ENCODE measurements at places on chromosomes 5 and 9.

- no peak for DNase-seq
These were observed 151.0 kb downstream of the GADD45G start for GRCh38 chr9:89755821-89756220.

- no peak for DNase-seq
These were observed 39.7 kb upstream of the SARDH start for GRCh38 chr9:133777871-133778270.

DNA sequence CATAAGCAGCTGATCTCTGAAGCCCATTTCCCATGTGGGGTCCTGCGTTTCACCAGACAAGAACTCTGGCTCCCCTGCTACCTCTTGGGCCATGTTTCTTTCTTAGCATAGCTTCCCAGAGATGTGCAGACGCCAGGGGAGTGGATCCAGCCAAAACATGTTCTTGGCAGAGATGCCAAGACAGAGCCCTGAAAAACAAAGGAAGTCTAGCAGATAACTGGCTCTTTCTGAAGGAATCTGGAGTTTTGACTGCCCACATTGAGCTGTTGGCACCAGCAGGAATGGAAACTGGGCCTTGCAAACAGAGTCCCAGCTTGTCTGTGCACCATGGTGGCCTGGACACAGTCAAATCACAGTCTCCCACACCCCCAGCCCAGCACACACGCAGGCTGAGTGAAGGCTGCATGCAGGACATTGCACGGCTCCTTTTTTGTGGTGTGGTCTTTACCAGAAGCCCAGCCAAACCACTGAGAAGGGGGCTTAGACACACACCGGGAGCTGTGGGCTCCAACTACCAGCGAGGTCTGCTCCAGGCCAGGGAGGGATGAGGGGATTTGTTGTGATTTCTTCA, 114.7 kb downstream of the SNX18 start:
- DNase-seq, result no peak

- no peak for DNase-seq
These were observed 303.3 kb downstream of the FBXL7 start for GRCh38 chr5:15803280-15803679.

DNA sequence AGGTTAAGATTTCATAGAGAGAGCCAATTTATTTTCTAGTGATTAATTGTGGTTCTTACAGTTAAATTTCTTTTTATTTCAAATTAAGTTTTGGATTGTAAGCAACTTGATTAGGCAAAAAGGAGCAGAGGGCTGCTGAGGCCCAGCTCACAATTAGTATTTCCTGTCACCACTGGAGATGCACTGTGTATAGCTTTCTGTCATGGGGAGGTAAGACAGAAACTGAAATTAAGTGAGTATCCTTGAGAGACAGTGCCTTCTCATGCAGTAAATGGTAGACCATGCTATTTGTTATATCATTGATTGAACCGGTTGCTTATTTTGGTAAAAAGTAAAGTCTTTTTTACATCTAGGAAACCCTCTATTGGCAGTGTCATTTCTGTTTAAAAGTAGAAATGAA, 190.7 kb downstream of the CCDC171 start:
- no peak for DNase-seq

DNA sequence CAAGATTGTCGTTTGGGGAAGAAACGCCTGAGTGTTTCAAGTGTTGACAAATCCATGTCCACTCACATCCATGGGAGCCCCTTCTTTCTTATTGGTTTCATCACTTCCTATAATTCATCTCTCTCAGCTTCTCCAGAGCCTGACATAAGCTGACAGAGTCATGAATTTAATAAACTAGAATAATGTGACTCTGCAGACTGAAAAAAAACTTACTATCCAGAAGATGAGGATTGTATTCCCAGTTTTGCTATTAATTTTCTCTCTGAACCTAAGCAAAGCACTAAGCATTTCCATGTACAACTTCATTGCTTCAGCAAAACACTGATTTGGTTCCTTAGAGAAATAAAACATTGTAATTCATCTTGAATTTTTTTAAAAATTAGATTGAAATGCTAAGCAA, 691.8 kb downstream of the MTRR start:
- DNase-seq, result no peak

DNA sequence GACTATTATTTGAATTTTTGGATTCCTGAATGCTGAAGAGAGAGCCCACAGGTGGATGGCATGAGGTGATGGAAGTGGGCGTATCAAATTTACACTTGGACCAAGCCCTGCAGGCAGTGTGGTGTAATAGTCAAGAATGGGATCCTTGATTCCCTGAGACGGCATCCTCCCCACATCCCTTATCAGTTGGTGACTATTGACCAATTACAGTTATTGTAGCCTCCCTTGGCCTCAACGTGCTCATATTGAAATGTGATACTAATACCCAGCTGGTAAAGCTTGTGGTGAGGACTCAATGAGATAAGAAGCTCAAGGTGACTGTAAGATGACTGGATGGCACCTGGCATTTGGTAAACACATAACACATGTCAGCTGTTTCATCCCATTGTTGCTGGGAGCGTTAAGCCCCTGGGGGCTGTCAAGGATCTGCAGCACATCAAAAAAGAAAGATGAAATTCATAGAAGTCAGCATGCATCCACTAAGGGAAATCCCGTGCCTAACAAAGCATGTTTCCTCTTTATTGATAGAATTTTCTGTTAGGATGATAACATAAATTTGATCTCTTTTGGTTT, 65.6 kb upstream of the IRX2 start:
- no peak for DNase-seq

DNA sequence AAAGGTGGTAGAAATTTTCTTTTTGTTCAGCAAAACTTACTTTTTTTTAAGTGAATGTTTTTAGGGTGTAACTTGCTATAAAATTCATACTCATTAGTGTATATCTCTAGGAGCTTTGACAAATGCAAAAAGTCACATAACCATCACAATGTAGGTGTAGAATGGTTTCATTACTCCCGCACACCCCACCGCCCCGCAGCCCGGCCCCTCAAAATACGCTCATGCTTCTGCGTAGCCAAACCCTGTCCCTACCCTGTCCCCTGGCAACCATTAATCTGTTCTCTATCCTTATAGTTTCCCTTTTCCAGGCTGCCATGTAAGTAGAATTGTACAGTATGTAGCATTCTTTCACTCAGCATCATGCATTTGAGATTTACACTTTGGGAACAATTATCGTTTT, 9.2 kb upstream of the PRLR start:
- DNase-seq, result no peak

GRCh38 chr5:83197326-83197967, 120.1 kb downstream of the XRCC4 start:
- no peak for DNase-seq

DNA sequence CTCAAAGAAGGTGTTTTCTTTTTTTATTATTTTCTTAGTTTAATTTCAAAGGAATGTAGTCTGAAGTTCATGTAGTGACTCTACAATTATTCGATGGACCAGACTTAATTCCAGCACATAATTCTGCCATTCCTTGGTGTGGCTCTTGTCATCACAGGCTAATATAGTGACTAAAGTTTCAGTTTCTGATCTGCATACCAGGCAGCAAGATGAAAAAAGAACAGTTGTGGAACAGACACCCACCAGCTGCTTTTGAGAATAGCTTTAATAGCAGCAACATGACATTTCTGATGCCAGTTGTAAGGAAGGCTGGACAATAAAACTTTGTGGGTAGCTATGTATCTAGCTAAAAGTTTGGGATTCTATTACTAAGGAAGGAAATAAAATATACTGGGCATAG, 676.3 kb upstream of the GRAMD2B start:
- DNase-seq, result no peak

DNA sequence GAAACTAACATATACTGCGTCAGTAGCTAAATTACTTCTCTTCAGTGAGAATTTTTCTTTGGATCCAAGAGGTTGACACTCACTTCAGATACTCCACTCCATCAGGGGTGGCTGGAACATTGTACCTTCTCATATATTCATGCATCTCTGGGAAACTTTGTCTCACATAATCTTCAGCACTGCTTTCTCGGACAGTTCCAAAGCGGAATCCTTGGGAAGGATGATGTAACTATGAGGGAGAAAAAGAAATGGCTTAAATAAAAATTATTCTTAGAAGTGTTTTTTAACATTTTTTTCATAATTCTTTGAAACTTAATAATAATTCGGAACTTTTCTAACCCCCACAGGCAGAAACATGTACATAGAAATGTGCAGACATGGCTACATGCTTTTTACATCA, 33.4 kb upstream of the PPP3R2 start:
- peak; percentile 3 for DNase-seq

DNA sequence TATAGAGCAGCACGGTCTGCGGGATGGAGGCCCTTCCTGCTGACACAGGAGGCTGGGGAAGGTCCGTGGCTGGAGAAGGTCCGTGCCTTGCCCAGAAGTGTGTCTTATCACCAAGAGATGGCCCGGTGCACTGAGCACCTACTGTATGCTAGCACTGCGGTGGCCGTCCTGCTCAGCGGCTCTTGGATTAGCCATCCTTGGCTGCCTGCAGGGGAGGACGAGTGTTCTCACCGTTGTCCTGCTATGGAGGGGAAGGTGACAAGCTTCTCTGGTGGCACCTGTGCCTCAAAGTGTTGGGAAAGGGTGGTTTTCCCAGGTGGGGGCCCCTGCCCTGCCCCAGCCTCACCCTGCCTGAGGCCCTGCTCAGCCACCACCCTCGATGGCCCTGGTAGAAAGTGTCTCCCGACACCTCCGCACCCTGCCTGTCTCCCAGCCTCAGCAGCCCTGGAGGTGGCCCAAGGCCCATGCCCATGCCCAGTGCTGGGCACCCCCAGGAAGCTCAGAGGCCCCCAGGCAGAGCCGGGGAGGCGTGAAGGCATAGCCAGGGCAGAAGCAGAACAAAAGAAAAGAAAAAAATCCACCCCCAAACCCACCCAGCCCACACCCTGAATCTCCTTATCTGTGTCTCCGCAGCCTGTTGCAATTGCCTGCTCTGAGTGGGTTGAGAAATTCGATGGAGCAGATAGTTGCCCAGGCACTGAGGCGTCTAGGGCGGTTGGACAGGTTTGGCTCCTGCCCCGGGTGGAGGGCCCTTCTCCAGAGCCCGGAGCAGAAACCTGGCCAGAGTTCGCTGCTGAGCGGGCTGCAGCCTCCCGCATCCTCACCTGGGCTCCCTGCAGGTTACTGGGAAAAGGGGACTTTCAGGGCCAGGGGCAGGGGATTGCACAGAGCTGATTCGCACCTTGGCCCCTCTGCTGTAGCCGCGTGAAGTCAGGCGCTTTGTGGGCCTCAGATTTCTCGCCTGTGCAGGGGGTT, 30.5 kb downstream of the RXRA start:
- DNase-seq, result no peak

- no peak for DNase-seq
These were observed 5.7 kb downstream of the RAPGEF1 start for GRCh38 chr9:131734165-131734610.

DNA sequence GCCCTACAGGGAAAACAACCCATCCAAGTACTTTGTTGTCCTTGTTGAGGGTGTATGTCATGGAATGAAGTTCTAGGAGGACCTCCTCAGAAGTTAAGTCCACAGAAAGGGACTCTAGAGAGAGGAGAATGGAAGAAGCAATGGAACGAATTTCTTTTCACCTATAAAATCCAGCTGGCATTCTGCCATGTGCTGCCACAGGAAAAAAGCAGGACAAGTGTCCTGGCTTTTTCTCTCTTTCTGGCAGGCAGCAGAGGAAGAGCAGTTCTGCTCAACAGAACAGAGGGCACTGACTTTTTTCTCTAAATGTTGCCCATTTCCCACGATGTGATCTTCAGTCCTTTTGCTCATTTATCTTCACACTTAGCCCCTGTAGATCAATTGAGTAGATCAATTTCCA, 240.8 kb downstream of the MCTP1 start:
- DNase-seq, result no peak

- no peak for DNase-seq
These were observed 1.7 kb upstream of the DPH7 start for GRCh38 chr9:137580209-137580953.

DNA sequence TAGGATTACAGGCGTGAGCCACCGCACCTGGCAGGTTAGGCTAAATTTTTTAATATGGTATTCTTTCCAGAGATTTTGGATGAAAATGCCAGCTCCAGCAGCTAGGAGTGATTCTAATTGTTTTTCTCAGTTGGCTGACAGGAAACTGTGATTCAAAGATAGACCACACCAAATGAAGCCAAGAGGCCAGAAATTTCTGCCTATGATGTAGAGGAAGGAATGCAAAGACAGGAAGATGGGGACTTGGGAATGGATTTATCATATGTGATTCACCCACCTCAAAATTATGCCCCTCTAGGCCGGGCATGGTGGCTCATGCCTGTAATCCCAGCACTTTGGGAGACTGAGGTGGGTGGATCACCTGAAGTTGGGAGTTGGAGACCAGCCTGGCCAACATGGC, 53.3 kb downstream of the UGCG start:
- DNase-seq, result no peak

GRCh38 chr5:175021841-175022625, 297.7 kb downstream of the MSX2 start:
- no peak for DNase-seq

DNA sequence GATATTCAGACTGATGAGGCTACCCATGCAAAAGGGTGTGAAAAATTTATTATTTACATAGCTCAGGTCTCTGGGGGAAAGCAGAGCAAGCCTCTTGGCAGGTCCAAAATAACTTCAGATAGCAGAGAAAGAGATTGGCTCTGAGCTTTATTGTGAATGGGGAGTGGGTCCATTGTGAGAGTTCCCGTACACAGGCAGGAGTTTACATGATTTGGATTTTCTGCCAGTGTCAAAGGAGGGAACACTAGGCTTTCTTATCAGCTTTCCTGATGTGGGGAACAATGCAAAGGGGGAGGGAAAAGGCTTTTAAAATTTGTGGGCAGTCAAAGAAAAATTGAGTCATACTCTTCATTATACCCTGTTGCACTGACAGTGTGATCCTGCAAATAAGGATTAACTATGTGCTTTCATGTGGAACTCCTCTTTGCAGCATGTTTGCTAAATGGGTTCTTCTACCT, 615.0 kb upstream of the RIOK2 start:
- no peak for DNase-seq

- DNase-seq, result peak; percentile 53
These were observed 39.6 kb downstream of the RXRA start for GRCh38 chr9:134365791-134366222.

GRCh38 chr5:3356016-3356415, 239.6 kb upstream of the IRX1 start:
- DNase-seq, result no peak

DNA sequence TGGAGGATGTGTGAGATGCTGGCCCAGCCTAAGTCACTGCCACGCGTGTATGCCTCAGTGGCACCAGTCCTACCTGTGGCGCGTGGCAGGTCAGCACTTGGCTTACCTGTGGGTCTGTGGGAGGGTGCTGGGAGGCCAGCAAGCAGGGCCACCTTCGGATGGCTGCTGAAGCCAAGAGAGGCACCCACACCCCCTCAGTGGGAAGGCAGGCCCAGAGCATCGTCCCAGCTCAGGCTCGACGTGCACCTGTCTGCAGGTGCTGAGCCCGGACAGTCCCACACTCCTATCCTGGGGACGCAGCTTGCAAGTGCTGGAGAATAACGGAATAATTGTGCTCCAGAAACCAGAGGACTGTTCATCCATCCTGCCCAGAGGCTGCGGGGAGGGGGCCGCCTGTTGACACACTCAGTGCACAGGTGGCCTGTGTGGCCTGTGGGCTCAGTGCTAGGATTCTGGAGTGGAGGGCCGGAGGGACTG, 24.0 kb downstream of the NKD2 start:
- DNase-seq, result no peak

- DNase-seq, result no peak
These were observed 12.5 kb upstream of the SMIM23 start for GRCh38 chr5:171773106-171773505.

Measured in GM04504 (cell line).